ENCODE measurements at places on chromosomes 13 and 19.
A peak's percentile ranks its signal among the peaks of the same experiment; 100 is the strongest.

GRCh38 chr13:63190219-63190618, 1774.6 kb upstream of the PCDH20 start:
- DNase-seq: no peak

GRCh38 chr19:52115526-52116053, 20.0 kb upstream of the ZNF841 start:
- no peak for DNase-seq

- DNase-seq: peak; percentile 18
Observed at GRCh38 chr19:38134540-38135149, 89.4 kb downstream of the DPF1 start.

DNA sequence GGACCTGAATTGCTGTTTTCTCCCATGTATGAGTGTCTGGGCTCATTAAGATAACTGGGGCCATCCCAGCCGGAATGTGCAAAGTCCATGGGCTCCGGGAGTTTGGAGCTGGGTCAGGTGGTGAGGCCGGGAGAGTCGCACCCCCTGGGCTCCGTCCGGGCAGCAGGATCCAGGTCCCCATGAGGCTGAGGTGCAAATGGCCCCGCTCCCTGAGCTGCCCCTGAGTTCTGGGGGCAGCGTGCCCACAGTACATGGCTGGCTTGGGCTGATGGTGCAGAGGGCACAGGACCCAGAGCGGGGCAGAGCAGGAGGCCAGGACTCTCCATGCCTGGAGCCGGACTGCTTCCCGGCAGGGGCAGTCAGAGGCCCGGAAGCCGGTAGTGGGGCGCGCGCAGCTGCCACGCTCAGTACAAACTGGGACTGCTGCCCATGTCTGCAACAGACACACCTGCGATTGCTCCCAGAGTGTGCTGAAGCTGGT, 136.0 kb downstream of the KDM4B start:
- no peak for DNase-seq

- DNase-seq: no peak
Observed at GRCh38 chr19:41319500-41320184, 9.7 kb downstream of the CCDC97 start.

DNA sequence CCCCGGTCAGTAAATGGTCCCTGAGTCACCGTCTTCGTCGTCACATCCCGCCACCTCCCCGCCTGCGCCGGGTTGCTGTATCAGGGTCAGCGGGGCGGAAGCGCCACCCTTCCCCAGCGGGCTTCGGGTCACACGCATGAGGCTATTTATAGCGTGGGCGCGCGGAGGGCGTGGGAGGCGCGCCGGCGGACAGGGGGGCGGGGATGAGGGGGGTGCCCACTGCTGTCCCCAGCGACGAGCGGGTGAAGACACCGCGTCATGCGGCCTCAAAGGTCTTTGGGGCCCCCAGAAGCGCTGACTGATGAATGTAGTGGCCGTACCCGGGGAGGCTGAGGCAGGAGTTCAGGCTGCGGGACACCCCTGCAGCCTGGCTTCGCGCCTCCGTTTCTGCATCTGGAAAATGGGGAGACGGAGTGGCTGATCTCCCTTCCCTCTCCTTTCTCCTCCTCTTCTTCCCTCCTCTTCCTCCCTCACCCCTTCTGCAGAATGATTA, 7.9 kb downstream of the UNC13A start:
- peak; percentile 85 for DNase-seq

- DNase-seq: no peak
Observed at GRCh38 chr19:30163663-30164062, 208.5 kb upstream of the ZNF536 start.

DNA sequence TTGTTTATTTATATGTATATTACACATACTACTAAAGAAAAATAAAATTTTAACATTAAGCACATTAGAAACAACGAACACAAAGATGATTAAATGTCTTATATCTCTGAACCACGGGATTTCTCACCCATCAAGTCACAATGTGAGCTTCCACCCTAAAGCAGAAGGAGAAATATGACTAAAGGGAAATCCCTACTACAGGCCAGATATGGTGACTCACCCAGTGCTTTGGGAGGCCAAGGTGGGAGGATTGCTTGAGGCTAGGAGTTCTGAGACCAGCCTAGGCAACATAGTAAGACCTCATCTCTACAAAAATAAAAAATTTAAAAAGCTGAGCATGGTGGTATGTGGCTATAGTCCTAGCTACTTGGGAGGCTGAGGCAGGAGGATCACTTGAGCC, 24.6 kb downstream of the DCT start:
- DNase-seq: no peak

GRCh38 chr13:34175551-34175950, 357.6 kb downstream of the RFC3 start:
- no peak for DNase-seq

DNA sequence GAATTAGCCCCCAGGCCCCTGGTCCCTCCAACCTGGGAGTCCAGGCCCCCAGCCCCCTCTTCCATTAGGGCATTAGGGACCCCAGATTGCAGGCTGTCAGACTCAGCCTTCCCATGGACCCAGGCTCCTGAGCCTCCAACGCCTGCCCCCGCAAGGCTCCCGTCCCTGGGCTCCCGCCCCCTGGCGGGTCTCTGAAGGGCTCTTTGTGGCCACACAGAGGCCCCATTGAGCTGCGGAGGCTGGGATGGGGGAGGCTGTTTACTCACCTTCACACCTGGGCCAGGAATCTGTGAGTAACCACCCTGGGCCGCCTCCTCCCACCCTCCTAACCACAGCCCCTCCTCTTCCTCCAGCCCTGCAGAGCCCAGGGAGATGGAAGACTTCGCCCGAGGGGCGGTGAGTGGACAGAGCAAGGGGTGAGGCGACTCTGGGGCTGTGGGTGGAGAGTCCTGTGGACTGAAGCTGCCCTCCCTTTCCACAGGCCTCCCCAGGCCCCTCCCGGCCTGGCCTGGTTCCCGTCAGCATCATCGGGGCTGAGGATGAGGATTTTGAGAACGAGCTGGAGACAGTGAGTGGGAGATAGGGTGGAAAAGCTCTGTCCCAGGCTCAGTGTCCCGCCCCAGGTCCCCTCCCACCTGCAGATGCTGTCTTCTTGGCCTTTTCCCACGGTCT, 4.9 kb downstream of the ARHGEF1 start:
- no peak for DNase-seq

DNA sequence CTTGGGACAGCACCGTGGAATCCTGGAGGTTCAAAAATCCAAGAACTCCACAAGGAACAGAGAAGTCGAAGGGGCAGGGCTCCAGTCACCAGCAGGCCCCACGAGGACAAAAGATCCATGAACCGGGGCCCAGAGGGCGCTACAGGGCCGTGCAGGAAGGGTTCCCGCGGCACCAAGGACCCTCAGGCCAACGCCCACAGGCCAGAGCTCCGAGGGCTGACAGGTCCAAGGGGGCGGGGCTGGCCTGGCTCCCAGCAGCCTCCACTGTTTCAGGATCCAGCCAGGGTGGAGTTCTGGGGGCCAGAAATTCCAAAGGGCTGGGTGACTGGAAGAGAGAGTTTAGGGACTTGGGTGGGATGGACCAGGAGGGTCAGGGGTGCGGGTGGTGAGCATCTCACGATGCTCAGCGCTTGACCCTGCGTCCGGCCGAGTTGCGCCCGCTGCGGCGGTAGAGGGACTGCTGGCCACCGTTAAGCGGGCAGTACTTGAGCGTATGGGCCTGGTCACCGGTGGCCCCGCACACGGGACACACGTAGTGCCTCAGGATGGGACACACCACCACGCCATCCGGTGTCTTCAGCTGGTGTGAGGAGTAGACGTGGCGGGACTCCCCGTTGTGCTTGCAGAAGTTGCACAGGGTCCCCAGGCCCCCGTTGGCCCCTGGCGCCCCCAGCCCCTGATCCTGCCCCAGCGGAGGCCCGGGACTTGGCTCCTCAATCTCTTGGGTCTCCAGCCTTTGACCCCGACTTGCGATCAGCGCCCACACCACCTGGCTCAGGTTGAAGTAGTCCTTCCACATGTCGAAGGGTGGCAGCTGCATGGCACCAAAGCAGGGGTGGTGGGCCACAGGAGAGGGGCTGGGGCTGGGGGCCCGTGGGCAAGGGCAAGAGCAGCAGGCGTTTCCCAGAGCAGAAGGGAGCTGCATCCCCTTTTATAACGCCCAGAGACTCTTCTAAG, at the start of gene NANOS2:
TSS of gene NANOS2 (minus strand) at position 905 of the 957 bp plus-strand sequence. CDS start at position 820, 85 bp downstream.
- DNase-seq: no peak

GRCh38 chr13:100913143-100913542, 238.5 kb upstream of the TMTC4 start:
- DNase-seq: no peak

DNA sequence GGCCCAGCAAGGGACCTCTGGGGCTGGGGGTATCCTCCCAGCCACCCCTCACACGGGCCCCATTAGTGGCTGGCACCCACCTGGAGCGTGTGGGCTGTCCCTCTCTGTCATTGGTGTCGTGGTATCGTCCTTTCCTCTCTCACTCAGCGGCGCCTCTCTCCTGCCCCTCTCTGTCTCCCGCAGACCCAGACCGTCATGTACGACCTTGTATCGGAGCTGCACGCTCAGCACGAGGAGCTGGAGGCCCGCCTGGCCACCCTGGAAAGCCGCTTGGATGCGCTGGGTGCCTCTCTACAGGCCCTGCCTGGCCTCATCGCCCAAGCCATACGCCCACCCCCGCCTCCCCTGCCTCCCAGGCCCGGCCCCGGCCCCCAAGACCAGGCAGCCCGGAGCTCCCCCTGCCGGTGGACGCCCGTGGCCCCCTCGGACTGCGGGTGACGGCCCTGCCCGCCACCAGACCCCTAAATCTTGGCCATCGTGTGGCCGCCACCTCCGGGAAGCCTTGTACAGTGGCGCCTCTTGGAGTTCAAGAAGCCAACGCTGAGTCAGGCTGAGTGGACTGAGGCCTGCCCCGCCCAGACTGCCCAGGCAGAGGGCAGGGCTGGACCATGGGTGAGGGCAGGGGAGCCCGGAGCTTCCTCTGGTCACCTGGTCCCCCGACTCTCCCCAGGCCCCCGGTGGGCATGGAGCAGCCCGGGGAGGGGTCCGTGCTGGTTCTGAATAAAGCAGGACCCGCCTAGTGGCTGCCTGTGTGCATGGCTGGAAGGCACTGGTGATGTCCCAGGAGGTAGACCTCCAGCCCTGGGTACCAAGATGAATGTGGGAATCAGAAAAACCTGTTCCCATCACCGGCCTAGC, 9.8 kb upstream of the ARRDC2 start:
- DNase-seq: no peak

DNA sequence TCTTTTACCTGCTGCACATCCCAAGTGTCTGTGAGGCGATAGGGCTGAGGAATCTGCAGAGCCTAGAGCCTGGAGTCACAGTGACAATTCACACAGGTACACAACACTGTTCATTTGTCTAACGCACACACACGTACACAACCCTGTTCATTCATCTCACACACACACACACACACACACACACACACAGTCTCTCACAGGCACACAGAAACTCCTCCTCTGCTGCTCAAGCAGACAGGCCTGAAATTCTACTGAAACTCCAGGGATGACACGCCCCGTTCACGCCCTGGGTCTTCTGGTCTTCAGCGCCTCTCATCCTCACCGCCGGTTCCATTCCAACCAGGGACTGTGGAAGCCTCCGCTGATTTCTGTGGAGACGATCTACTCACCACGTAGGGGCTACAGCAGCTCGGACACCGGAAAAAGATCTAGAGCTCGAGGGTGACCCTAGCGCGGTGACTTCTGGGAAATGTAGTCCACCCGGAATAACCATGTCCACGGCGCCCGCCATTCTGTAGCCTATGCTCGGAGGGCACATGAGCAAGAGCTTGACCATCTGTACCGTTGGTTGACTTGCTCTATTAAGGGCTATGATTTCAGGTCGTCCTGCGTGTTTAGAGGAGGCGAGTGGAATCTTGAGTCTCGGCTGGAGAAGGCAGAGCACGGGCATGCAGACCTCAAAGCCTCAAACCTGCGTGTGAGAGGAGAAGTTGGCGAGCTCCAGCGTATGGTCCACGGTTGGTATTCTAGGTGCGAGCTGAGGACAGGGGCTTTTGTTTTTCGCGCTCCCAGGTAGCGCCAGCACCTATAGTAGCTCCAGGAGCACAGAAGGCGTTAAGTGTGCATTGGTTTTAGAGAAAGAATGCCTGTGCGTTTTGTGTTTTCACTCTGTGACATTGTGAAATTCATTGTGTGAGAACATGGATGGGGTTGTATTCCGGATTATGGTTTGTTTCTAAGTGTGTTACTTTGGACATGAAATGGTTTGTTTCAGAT, 33.4 kb downstream of the ZNF45 start:
- peak; percentile 66 for DNase-seq

- DNase-seq: no peak
Observed at GRCh38 chr19:7905859-7906258, 2.2 kb downstream of the MAP2K7 start.

- DNase-seq: no peak
Observed at GRCh38 chr19:23509686-23510450, 114.6 kb upstream of the ZNF91 start.

- DNase-seq: no peak
Observed at GRCh38 chr13:88014527-88014926, 343.4 kb downstream of the SLITRK5 start.

DNA sequence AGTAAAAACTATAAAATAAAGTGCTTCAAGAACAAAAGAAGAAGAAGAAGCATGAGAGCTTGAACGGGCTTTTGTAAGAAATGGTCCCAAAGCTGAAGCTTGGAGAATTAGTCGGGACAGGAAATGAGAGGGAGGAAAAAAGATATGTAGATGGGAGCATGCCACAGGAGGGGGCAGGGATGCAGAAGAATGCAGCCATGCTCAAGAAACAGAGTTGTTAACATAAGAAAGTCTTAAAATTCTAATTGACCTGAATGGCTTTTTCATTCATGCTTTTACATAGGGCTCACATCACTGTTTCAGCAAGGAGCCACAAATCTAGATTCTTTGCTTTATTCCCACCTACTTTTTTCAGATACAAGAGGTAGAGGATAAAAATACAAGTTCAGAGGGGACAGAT, 27.7 kb upstream of the NBEA start:
- no peak for DNase-seq

DNA sequence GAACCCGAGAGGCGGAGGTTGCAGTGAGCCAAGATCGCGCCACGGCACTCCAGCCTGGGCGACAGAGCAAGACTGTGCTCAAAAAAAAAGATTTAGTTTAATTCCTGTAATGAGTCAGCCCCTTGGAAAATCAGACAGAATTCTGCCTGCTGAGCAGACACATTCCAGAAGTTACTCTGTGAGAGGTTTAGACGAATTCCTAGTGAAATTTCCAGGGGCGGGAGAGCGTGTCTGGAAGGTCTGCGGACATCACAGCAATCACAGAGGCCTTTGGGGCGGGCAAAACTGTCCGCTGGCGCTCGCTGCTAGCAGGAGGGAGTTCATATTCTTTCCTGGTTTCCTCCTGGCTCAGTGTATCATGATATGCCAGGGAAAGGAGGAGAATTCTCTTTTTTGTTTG, 17.5 kb downstream of the MISP start:
- no peak for DNase-seq

DNA sequence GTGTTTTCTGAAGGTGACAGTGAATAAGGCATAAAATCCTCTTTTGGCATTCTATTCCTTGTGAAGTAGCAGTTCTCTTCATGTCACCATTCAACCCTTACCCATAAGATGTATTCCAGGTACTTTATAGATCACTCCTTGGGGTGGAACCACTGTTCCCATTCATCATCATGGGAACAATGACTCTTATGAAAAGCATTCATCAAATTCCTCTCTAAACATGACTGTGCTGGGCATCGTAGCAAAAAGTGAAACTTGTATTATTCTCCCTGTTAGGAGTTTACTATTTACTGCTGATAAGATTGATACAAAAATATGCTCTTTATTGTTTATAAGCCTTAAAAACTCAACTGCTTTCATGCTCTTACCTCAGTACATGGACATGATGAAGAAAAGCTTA, 793.4 kb downstream of the LIG4 start:
- no peak for DNase-seq

- no peak for DNase-seq
Observed at GRCh38 chr13:106212386-106213010, 323.0 kb downstream of the EFNB2 start.

- DNase-seq: no peak
Observed at GRCh38 chr13:46621133-46621532, 68.2 kb downstream of the LRCH1 start.
